Activated T-helper 1 cell treated with Interleukin-2 at 50 U/mL for 16 hours (primary cell): ENCODE measurements at places on chromosomes 2 and 18.
A peak's percentile ranks its signal among the peaks of the same experiment; 100 is the strongest.

GRCh38 chr2:114022360-114023085 lies 132.6 kb downstream of the ACTR3 start:
- DNase-seq, result no peak

DNA sequence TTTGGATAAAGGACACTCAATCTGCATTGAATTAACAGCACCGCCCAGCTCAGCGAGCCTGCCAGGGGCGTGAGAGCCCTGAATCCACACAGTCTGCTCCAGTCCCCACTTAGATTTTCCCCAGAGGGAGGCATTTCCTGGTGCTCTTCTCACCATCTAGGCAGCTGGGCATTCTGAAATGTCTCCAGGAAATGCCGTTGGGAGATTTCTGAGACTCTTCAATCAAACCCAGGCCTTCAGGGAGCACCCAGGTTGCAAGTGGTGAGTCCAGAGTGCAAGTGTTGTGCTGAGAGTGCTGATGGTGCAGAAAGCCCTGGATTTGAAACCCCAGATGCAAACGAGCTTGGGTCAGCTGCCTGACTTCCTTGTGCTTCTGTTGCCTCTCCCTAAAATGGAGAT lies 23.4 kb upstream of the TMEM37 start:
- DNase-seq, result no peak

DNA sequence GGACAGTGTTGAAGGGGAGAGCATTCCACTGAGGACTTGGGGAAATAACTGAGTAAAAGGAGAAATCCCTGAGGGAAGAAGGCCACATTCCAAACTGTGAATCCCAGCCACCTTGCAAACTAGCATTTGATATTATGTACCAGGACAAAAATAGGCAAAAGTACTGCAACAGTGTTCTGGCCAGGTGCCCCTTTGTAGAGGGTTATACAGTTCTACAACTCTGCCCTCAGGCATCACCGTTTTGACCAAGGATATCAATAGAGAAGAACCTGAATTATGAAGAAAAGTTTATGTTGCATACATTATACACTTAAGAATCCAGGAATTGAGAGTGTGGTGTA lies 20.6 kb upstream of the CAVIN2 start:
- no peak for DNase-seq

DNA sequence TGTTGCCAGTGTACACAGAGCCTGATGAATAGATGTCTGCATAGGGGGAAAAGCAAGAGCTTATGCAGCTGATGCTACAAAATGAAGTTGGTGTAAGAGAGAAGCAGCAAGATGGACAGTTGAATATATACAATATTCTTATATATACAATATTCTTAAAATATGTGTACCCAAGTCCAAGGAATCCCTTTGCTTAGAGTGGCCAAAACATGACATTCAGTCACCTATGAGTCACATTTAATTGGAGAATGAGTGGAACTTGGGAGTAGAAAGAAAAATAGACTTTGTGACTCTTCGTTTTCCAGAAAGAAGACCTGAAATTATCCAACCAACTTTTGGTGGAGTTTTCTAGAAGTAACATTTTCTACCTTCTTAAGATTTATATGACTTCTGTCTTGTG lies 81.8 kb downstream of the SCN9A start:
- DNase-seq, result no peak

DNA sequence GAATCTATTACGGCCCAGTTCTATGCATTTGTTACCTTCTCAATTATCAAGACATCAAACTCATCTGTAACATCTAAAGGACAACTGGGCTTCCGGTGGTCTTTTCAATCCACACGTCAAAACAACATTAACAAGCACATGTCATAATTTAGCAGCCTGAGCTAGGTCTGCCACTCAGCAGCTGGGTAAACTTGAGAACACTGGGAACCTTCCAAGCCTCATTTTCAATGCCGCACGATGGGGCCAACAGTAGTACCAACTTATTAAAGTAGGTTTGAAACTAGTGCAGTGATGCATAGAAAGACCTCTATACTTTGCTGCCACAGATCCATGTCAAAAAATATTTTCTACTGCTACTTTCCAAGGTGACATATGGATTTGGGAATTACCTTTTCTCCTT lies 60.4 kb downstream of the COL4A4 start:
- no peak for DNase-seq

DNA sequence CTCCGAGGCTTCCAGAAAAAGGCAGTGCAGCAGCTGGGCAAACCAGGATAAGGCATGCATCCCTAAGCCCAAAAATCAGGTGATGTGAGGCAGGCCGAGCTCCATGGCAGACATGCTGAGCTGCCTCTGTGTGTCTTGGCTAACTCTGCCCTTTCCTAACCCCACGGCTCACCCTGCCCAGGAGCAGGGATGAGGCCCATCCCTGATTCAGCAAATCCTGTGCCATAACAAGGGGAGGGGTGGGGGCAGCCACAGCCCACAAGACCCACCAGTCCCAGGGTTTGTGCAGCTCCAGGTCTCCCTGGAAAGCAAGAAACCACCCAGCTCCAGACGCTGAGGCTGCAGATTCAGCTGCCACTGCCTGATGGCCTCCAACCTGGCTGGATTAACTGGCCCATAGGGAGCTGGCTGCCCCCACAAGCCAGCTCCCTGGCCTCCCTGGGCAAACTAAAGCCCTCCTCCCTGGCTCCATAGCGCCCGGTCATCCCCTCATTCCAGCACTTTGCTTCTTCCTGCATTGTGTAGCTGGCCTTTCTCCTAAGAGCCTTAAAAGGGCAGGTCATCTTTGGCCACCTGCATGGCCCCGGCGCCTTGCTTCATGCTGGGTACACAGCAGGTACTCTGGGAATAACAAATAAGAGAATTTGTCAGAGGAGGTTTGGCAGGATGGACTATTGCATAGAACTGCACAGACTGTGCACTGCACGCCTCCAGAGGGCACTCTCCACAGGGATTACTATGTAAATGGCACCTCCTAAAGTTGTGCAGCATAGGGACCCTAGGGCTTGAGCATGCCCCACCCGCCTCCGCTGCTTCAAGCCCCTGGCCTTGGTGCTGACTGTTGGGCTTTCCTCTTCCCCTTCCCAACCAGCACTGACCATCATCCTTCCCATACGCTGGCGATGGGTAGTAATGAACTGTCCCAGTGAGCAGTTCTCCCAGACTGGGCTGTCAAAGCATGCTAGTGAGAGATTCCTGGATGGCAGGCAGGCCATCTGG lies 10.7 kb downstream of the STEAP3 start:
- no peak for DNase-seq

- no peak for DNase-seq
These were observed 33.7 kb downstream of the LCT start for GRCh38 chr2:135803278-135803677.

DNA sequence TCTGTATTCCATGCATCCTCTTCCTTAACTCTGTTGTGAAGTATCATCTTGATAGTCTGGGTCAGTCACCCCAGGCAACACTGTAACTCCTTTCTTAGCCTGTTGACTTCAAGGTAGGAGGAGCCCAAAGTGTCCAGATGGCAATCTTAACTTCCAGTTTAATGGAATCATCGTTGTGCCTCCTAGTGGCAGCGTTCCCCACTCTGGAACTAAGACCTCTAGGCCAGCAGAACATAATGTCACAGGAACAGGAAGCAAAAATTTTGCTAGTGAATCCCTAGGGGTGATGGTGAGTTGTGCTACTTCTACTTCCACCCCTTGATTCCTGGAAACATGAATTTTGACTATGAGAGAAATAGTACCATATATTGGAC lies 11.7 kb downstream of the SGPP2 start:
- no peak for DNase-seq

- DNase-seq, result no peak
These were observed 6.7 kb downstream of the EHD3 start for GRCh38 chr2:31240381-31241365.

DNA sequence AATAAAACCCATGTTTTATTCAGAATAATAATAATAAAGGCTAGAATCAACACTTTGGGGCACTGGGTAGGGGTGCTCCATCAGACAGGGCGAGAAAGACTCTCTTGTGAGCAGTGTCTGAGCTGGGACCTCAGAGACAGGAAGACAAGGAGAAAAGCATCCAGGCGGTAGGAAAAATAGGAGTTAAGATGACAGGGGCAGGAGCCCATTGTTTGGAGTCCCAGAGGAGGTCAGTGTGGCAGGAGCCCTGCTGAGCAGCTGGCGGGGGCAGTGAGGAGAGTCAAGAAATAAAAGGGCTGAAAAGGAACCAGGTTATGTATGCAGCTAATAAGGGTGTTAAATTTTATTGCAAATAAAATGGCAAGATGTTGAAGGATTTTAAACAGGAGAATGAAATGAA lies 457.4 kb downstream of the FBXO15 start:
- no peak for DNase-seq

- DNase-seq, result no peak
These were observed 52.2 kb downstream of the EDAR start for GRCh38 chr2:108936866-108937265.

DNA sequence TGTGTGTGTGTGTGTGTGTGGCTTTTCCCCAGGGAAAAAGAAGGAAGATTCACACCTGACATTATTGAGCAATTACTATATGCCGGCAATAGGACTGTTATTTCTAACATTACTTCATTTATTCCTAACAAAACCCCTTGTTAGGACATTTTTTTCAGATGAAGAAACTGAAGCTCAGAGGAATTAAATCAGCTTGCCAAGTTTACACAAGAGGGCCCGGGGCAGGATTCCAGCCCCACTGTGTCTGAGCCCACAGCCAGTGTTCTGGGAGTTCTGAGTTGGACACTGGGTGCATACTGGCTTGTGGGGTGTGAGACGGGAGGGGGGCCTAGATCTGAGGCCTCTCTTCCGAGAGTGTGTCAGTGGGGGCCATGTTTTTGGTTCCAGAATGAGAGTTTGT lies 9.9 kb downstream of the TOGARAM2 start:
- DNase-seq, result no peak

GRCh38 chr2:855177-855576 lies 95.5 kb upstream of the SNTG2 start:
- no peak for DNase-seq

DNA sequence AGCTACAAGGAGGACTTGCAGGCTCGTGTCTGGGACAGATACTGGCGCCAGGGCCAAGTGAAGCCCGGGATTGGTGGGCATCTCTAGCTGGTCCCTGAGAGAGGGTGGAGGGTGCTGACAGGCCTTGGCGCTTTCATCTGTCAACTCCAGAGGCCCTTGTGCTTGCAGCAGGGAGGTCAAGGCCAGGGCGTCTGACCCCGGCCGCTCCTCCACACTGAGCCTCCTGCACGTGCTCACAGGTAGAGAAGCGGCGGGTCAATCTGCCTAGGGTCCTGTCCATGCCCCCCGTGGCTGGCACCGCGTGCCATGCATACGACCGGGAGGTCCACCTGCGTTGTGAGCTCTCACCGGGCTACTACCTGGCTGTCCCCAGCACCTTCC lies 9.5 kb downstream of the CAPN10 start:
- DNase-seq, result no peak

DNA sequence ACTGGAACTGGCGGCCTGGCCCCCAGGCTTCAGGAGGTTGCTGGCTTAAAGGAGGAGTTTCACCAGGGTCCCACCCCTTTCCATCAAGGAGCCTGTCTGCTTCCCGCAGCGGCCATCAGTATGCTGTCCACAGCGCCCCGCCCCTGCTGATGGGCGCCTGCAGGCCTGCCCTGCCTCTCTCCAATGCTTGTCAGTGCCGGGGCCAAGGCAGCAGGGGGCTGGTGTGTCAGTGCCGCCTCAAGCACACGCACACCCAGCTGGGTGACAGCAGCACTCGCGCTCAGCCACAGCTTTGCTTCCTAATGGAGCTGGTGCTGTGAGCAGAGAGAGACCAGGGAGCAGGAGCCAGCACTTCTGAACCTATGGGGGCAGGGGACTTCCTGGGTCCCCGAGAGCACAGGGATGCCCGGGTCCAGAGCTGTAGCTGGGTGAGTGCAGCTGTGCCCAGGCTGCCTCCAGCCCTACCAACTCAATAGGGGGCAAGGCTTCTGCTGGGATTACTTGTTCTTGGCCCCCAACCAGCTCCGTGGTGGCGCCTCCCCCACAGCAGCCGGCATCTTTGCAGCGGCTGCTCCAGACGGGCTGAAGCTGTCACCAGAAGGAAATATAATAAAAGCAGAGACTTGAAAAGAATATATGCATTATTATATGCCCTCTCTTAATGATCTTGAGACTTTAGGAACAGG lies 377.2 kb upstream of the LRATD1 start:
- no peak for DNase-seq

DNA sequence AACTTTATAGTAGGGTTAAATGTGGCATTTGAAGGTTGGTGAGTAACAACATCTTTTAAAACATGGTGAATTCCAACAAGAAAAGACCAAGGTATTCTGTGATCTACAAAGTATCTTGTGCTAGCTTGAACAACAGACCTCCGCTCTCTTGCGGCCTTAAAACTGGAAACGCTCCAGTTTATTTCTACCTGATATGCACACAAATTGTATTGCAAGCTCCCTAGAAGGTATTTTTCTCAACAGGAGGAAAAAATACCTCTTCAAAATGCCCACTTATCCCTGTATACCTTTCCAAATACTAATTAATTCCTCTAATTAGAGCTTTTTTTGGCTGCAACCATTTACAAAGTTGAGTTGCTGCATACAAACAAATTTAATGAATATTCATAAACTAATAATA lies 69.5 kb downstream of the KCNH7 start:
- DNase-seq, result no peak

GRCh38 chr18:3044931-3045698 lies 32.2 kb upstream of the LPIN2 start:
- DNase-seq, result no peak

DNA sequence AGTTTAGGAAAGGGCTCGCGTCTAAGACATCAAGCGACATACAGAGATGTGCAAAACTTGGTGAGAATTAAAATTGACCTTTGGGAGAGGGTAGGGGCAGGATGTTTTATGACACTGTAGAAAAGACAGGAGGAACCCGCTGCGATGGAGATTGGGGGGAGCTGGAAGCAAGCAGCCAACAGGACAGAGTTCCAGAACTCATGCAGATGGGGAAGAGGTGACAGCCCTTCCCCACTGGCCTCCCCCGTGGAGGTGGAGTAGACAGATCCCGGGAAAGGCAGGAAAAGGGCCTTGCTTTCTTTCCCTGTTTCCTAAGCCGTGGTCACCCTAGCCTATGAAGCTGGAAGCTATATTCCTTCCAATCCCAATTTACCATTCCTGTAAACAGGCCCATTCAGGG lies 39.1 kb downstream of the ANO7 start:
- DNase-seq, result no peak

DNA sequence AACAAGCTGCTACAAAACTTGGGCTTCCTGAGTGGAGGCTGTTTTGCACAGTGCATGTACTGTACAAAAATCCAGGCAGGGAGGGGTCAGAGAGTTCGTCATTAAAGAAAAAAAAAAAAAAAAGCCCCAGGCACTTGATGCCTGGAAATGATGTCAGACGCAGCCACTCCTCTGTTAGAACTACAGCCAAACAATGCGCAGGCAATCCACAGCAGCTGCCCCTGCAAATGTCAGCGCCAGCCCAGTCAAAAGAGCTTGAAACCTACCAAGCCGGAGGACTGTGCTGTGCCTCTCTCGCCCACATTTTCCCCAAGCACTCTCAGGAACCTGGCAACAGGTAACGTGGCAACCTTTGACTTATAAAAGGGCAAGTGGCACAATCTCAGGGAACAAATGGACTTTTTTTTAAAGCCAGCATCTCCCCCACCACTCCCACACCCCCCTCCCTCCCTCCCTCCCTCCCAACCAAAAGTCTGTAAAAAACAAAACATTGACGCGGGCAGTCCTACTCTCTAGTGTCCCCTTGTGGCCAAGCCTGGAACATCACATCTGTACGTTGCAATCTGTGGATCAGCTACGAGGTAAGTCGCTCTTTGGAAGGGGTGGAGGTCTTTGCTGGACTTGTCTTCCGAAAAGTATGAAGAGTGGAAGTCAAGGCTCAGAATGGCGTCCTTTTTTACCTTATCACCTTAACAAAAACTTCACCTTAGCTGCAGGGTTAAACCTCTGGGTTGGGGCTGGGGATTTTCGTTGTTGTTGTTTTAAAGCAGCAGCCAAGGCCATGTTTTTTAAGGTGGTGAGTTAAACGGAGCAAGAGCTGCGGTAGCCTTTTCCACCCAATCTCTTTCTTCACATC lies 144.2 kb downstream of the TGIF1 start:
- peak; percentile 70 for DNase-seq
